ENCODE measurements at places on chromosomes 2 and 18.

DNA sequence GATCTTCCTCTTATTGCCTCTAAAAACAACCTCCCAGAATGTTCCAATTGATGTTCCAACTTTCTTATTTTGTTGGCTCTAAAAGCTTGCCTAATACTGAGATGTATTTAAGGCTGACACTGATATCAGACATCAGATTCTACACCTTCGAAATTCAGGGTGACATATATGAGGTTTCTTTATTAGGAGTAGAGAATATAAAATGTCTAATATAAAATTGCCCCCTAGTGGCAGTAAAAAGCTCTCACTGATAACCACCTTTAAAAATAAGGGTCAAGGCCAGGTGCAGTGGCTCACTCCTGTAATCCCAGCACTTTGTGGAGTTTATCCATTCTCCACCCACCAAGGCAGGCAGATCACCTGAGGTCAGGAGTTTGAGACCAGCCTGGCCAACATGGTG is 789.7 kb upstream of the SLC39A10 start:
- no peak for DNase-seq

DNA sequence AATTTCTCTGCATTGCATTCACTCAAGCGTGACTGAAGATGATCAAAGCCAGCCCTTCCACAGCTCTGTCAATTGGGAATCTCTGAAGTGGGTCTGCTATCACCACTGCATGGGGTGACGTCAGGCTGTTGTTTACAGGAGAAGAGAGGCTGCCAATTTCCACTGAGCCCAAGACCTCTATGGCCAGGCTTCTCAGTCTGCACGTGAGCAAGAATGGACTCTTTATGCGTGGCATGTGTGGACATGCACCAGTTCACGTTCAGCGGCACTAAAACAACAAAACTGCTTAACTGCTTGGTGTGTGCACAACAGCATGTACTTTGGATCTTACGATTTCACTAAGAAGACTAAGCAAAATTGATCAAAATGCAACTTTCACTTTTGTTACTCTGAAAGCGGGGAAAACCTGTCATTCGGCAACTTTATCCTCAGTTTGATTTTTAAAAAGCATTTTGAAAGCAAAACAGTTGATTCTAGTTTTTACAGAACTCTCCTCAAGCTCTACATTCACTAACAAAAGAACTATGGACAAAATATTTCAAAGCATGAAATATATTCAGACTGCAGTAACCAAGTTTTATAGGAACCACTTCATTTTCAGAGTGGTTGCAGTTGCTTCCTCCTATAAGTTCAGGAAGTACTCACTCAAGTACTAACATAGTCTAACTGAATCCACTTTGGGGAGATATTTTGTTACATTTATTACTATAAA is 77.0 kb upstream of the SERTAD2 start:
- DNase-seq = no peak

- no peak for DNase-seq
Measured at GRCh38 chr2:96727431-96727830, 12.4 kb downstream of the LMAN2L start.

DNA sequence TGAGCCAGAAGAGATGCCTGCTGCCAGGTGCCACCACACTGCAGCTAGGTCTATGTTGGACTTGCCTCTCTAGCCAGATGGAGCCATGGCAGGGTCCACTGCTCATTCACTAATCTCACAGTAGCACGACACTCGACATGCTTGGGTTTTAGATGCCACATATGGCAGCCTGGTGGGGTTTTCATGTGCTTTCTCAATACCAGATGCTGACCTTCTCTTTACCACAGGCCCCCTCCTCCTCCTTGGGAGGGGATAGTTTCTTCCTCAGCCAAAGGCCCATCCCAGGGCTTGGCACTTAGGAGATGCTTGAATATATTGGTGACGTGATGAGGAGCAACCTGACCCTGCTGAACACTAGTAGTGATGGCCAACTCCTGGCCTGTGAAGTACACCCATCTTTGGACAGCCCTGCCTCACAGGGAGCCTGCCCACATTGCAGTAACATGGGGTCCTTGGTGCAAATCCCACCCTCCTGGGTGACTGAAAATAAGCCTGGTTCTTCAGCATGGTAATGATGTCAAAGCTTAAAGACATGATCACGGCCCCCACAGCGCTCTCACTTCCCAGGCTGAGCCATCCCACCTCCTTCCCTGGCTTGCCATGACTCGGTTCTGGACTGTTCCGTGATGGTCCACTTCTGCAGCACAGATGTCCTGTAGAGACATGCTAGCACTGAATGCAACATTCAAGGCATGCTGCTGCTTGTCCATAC is 227.5 kb downstream of the SH3RF3 start:
- DNase-seq = no peak

DNA sequence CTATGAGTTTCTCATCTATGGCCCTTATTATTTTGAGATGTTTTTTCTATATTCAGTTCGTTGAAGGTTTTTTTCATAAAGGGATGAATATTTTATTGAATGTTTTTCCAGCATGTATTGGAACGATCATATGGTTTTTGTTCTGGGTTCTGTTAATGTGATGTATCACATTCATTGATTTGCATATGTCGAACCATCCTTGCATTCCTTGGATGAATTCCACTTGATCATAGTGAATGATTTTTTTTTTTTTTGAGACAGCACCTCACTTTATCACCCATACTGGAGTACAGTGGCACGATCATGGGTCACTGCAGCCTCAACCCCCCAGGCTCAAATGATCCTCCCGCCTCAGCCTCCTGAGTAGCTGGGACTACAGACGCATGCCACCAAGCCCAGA is 5.5 kb upstream of the NEMP2 start:
- no peak for DNase-seq

DNA sequence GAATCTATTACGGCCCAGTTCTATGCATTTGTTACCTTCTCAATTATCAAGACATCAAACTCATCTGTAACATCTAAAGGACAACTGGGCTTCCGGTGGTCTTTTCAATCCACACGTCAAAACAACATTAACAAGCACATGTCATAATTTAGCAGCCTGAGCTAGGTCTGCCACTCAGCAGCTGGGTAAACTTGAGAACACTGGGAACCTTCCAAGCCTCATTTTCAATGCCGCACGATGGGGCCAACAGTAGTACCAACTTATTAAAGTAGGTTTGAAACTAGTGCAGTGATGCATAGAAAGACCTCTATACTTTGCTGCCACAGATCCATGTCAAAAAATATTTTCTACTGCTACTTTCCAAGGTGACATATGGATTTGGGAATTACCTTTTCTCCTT is 60.4 kb downstream of the COL4A4 start:
- no peak for DNase-seq

GRCh38 chr2:8424997-8425900 is 256.6 kb upstream of the ID2 start:
- DNase-seq = no peak

DNA sequence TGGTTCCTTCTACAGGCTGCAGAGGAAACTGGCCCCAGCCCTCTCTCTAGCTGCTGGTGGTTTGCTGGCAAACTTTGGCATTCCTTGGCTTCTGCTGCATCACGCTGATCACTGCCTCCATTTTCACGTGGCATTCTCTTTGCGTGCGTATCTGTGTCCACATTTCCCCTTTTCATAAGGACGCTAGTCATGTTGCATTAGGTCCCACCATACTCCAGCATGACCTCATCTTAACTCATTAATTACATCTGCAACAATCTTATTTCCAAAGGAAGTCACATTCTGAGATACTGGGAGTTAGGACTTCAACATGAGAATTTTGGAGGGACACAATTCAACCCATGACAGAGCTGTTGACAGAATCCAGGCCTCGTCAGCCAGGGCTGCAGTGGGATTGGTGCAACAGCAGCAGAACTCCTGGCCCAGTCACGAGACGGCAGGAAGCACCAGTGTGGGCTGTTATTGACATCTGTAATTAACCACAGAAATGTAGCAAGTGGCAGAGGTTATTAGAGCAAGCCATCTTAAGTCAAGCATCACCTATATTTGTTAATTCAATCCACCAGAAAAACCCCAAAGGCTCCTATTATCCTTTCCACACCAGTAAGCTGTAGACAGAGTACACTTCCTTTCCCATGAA is 132.4 kb downstream of the TMEM163 start:
- DNase-seq = no peak

DNA sequence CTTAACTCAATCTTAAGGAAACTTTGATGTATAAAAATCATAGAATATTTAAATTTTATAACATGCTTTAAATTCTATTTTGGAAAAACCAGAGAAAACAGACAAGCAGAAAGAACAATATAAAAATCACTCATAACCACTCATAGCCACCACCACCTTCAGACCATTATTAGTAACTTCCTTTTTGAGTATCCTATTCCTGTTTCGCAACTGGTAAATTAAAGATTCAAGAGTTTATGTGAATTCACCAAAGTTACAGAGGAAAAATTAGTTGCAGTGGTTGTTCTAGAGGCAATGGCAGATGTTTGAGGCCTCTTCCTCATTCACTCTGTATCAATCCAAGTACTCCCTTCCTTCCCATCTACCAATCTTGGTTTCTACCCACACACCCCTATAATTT is 49.3 kb upstream of the PROKR1 start:
- no peak for DNase-seq

DNA sequence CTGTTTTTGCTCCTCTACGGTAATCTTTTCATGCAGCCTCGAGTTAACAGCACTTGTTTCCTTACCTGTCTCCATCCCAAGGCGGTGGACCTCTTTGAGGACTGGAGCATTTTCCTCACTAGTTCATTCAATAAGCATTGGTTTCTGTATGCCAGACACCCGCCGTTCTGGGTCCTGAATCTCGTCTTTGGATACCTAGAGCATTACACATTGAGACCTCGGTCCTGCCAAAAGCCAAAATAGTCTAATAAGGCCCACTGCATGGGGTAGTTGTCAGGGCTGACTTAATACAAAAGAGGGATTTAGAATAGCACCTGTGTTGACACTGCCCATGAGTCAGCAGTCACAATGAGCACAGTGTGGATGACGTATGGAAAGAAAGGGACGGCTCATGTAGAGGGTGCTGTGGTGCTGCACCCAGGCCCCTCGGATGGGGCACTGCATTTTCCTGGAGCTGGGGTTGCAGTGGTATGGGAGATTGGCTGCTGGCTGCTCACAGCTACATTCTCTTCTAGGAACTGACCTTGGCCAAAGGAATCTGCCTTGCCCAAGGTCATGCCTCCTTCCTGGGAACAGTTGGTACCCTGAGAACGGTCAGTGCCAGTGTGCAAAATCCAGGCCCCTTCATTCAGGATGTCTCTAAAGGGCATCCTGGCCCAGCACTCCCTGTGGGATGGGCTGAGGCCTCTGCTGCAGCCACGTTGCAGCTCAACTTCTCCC is 126.9 kb upstream of the NCK2 start:
- no peak for DNase-seq
